ENCODE measurements at places on chromosomes 7 and 10. TPM values are rescaled to one million over a fixed set of nuclear protein-coding genes. Genes with fewer than 3 reads are reported as not detected.

- peak; percentile 87 for DNase-seq
Measured at GRCh38 chr10:35643151-35644049, 1.3 kb upstream of the FZD8 start.

DNA sequence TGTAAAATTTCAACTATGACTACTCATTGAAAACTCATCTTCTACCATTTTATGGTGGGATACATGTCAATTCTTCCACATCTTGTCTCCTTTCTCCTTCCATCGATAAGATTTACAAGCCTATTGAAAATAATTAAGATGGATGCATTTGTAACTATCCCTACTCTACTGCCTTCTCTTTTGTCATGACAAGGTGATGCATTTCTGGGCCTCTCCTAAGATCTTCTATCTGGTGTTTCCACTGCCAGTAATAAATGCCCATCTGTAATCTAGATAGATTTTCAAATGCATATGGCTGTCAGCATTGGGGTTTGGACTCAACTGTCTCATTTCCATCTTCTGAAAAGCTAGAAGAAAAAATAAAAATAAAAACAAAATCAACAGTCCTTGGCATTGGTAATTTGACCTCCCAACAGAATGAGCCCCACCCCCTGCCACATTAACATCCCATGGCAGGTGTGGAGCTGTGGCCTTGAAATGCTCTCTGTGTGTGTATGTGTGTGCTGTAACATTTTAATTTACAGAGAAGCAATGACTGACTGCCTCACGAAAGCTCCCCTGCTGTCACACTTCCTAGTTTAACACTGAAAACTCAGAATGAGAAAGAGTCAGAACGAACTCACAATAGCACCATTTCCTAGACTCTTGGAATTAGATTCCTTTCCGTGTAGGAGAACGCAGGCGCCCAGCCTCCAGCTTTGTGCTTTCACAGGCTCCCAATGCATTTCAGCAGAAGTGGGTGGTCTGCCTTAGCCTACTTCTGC lies 74.2 kb downstream of the RHOBTB1 start:
- no peak for DNase-seq

- DNase-seq: no peak
Measured at GRCh38 chr7:107628461-107629064, 32.1 kb upstream of the SLC26A4 start.

DNA sequence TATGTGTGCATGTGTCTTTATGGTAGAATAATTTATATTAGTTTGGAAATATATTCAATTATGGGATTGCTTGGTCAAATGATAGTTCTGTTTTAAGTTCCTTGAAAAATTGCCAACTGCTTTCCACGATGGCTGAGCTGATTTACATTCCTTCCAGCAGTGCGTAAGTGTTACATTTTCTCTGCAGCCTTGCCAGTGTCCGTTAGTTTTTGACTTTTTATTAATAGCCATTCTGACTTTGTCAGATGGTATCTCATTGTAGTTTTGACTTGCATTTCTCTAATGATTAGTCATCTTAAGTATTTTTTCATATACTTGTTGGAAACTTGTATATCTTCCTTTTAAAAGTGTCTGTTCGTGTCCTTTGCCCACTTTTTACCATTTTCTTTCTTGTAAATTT lies 434.2 kb upstream of the POT1 start:
- DNase-seq: no peak

The AKR1C4 gene
- total RNA-seq: not detected

The UCMA gene
- total RNA-seq: not detected

The LFNG gene
- total RNA-seq: 20.0 TPM

DNA sequence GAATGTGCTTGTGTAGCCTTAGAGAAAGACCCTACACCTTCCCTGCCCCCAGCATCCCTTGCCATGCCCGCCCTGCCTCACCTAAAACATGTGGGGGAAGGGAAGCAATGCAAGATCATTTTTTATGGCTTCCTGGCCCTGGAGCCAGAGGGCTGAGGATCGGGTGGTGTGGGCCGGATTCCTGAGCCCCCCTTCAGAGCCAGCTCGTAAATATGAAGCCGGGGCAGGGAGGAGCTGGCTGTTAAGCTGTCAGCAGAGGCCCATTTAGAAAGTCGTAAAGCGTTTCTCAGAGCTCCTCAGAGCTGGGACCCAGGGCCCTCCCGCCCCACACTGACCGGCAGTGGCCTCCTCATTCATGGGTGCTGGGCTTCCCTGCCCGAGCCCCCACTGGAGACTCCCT lies 23.9 kb downstream of the UNC5B start:
- no peak for DNase-seq

- no peak for DNase-seq
Measured at GRCh38 chr10:69953851-69954250, 98.8 kb upstream of the MACROH2A2 start.

DNA sequence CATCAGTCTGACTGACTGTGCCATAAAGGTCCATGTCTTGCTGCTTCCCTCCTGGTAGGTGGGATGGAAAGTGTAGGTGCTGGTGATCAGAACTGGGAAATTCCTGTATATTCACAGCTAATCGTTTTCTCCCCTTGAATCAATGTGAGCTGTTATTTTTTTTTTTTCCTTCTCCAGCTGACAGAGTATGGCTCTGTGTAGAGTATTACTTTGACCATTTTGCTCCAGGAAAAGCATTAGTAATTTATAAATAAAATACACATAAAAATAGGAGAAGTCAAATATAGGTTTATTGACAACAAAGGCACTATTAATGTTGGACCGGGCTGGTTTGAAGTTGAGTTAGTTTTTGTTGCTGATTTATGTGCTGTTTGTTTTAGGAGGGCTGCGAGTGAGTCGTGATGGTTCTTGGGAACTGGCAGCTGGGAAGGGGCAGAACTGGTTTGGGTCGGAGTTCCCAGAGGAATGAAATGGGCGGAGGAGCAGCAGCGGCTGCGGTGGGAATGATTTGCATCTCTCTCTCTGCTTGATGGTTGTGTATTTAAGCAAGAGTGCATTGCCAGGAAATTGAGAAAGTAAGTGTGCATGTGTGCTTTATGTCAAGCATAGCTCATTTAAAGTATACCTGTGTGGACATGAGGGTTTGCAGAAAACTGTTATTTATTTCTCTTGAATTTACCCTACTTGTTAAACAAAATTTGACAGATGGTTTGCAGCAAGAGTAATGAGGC lies 80.9 kb downstream of the LRMDA start:
- DNase-seq: peak; percentile 8
